ENCODE measurements at places on chromosomes 4 and X.

DNA sequence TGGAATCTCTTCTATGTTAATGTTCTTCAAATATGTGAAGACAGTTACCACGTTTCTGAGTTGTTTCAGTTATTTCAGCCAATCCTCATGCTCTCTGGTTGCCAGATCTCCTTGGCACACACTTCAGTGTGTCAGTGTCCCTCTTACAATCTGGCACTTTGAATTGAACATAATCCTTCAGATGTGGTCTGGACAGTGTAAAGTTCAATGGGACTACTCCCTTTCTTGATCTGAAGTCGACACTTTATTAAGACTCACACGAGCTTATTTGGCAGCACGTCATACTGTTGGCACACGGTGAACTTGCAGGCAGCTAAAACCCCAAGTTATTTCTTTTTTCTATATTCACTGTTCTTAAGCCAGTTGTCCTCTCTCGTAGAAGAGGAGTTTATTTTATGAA lies 28.2 kb downstream of the ARSJ start:
- DNase-seq = peak; percentile 43

DNA sequence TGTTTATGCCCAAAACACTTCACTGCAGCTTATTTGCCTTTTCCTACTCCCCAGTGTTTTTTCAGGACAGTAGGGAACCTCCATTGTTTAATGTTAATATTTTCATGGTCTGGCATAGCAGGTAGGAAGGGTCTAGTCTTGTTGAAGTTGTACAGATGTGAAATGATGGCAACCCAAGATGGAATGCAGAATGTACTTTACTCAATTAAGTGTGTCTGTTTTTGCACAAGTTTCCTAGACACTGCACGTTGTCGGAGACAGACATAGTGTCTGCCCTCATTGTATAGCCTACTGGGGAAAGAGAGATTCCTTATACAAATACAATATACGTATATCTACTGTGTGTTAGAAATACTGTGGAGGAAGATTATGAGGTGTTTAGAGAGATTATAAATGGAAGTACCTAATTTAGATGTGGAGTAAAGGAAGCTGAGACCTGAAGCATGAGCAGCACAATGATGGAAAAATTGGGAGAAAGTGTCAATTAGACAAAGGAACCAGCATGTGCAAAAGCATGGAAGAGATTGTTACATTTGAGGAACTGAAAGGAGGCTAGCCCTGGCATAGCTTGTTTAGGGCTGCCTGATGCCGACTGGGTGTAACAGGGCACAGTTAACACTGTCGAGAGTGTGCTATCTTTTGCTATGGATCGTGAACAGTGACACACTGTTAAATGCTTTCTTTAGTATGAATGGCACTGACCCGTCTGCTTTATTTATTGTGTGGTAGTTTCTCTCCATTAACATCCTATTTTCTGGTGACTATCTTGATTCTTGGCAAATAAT lies 18.4 kb downstream of the CPEB2 start:
- no peak for DNase-seq

DNA sequence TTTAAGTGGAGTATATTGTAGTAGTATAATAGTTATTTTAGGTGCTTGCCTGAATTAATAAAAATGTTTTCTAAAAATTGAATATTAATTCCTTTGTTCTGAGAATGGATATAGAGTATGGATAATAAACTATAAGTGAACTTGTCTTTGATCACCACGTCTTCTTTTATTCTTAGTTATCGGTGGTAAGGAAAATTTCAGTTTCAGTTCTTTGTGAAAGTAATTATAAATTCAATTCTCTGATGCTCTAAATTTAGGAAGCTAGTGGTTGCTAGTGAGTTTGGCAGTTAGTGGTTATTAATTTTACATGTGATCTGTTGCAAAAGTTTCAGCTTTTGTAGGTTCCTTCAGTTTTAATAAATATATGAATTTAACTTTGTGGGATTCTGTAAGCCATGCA lies 30.8 kb downstream of the MRPL1 start:
- DNase-seq = no peak

GRCh38 chr4:80215449-80216052 lies 18.2 kb downstream of the PRDM8 start:
- no peak for DNase-seq

- DNase-seq = no peak
These were observed 555.5 kb upstream of the MAGEB2 start for GRCh38 chrX:29659911-29660310.

- DNase-seq = no peak
These were observed 141.0 kb downstream of the ARHGAP24 start for GRCh38 chr4:85615952-85616351.
